ENCODE measurements at places on chromosomes 7 and 10. TPM values are rescaled to one million over a fixed set of nuclear protein-coding genes. Genes with fewer than 3 reads are reported as not detected.

Gene CYP3A7
- total RNA-seq = not detected

Gene GPR26
- total RNA-seq = not detected

Gene PNLIPRP2
- not detected for total RNA-seq

Gene MRM2
- 19.9 TPM for total RNA-seq

Gene COL13A1
- total RNA-seq = 2.5 TPM

Gene FAM24B
- 0.55 TPM for total RNA-seq

Gene KCNMA1
- 1.8 TPM for total RNA-seq

Gene FMC1
- 49.0 TPM for total RNA-seq

Gene TMEM236
- 0.66 TPM for total RNA-seq

Gene NODAL
- 0.16 TPM for total RNA-seq

DNA sequence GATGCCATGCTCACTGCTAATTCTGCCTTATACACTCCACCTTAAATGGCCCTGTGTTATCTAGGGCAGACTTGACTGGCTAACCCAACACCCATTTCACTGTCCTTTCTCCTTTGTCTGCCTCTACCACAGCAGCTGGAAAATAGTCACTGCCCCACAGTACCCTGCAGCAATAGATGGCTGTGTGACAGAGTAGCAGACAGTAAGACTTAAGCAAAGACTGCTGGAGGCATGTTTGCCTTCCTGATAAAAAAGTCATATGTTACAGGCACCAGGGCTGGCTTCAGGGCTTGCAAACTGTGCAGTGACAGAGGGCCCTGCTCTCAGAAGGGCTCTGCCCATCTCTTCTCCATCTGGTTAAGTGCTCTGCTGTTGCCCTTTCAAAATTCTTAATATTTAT, 332.6 kb upstream of the GHITM start:
- no peaks in the 10 kb centered on the region for H3K27me3 ChIP-seq
- no peak overlapping the region for H3K27ac ChIP-seq
- H3K36me3 ChIP-seq = no peaks in the 10 kb centered on the region

DNA sequence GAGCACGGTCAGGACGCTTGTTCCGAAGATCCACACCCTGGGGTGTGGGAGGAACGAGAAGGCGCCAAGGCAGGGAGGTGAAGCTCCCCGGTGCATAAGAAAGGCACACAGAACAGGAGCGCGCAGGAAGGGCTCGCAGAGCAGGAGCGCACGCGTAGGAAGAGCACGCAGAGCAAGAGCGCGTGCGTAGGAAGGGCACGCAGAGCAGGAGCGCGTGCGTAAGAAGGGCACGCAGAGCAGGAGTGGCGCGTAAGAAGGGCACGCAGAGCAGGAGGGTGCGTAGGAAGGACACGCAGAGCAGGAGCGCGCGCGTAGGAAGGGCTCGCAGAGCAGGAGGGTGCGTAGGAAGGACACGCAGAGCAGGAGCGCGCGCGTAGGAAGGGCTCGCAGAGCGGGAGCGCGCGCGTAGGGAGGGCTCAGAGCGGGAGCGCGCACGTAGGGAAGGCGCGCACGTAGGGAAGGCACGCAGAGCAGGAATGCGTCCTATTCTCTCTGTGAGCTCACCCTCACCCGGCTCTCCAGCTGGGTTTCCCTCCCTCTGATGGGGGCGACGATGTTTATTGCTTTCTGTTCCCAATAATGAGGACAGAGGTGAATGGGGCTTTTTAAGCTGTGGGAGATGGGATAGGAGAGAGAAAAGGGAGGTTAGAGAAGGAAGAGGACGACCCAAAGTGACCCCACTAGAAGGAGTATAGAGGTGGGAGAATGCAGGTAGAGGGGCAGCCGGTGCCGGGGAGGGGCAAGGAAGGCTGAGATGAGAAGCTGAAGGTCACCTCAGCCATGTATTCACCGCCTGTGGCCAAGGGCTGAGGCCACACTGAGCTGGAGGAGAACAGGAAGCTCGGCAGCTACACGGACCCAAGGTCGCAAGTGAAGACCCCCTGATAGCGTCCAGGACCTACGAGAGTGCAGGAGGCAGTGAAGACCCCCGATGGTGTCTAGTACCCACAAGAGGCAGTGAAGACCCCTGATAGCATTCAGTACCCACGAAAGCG, 423.2 kb downstream of the PTPRN2 start:
- no peak for DNase-seq
- H3K4me1 ChIP-seq = no peaks in the 10 kb centered on the region
- H3K36me3 ChIP-seq = no peaks in the 10 kb centered on the region
- no peak overlapping the region for H3K27ac ChIP-seq

DNA sequence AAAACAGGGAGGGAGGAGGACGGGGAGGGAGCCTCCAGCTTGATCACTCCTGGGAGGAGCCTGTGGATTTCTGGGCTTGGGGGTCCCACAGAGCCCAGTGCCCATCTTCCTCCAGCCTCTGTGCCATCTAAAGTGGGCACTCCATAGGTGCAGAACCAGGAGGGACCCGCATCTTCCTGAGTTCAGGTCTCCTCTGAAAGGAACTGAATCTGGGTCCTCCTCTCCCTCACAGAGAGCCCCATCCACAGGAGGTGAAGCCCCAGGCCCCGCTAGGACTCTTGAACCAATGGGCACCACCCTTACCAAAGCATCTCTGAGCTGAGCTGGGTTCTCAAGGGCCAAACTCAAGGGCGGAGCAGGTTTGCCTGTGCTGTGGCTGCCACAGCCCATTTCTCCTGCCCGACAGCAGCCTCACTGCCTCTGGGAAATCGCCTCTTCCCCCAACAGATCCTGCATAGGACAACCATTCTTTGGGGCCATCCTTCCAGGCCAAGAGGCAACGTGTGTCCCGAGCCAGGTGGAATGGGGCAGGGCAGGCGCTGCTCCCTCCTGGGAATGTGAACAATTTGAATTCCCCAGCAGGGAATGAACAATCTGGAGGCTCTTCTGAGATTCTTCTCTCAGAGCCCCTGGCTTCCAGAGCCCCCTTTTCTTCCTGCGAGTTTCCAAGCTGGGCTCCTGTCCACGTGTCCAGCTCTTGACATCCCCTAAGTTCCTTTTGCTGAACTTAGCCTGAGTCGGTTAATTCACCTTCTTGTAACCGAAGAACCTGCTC, 411.0 kb upstream of the FOXK1 start:
- H3K27me3 ChIP-seq = peaks cover 39% of the 10 kb centered on the region
- no peak for DNase-seq
- H3K27ac ChIP-seq = no peak overlapping the region
- no peaks in the 10 kb centered on the region for H3K4me1 ChIP-seq
- H3K4me3 ChIP-seq = no peak overlapping the region

GRCh38 chr10:103969436-103969835, 2.5 kb downstream of the SLK start:
- H3K4me3 ChIP-seq = peak overlapping the region; percentile 88
- H3K27me3 ChIP-seq = no peaks in the 10 kb centered on the region
- H3K27ac ChIP-seq = peak overlapping the region; percentile 47
- DNase-seq = no peak
- H3K36me3 ChIP-seq = no peaks in the 10 kb centered on the region
- peaks cover 73% of the 10 kb centered on the region for H3K4me1 ChIP-seq

DNA sequence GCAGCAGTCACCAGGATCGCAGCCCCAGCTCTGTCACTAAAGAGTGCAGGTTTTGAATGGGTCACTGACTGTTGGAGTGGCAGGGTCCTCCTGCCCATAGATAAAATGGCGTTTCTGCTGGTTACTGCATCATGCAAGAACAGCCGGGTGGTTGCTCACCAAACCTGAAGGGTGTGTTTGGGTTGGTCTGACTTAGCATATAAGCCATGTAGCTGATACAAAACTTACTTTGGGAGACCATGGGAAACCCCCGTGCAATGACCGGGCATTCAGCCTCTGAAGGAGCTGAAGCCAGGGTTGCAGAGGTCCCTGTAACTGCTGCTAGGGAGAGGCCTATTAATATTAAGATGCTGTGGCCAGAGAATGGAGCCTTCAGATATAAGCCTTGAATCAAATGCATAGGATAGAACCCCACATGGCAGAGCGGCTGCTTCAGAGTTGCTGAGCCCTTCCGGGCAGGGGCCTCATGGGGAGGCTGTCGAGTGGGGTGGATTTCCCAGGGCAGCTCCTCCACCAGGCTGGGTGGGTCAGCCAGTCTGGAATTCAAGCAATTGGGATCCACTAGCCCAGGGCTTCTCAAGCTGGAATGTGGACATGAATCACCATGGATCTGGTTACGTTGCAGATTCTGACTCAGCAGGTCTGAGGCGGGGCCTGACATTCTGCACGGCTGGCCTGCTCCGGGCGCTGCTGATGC, 70.9 kb upstream of the CTBP2 start:
- no peak overlapping the region for H3K27ac ChIP-seq
- no peak overlapping the region for H3K4me3 ChIP-seq
- no peak for DNase-seq
- no peaks in the 10 kb centered on the region for H3K36me3 ChIP-seq
- peaks cover 28% of the 10 kb centered on the region for H3K27me3 ChIP-seq

DNA sequence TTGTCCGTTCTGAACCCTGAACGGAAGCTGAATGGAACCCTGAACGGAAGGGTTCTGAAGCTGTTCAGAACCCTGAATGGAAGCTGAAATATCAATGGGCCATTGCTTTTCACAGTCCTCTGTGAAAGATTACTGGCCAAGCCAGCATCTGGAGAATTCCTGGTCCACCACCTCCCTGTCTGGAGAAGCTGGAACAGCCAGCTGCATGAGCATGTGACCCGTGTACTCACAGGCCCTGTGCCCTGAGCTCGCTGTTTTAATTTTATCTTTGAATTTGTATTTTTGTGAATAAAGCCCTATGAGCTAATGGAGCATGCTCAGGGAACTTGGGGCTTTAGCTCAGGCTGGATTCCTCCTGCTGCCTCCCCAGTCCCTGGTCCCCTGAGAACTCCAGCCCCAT, 37.2 kb downstream of the HTRA1 start:
- DNase-seq = peak; percentile 56
- H3K4me1 ChIP-seq = peaks cover 57% of the 10 kb centered on the region
- no peaks in the 10 kb centered on the region for H3K27me3 ChIP-seq
- no peak overlapping the region for H3K4me3 ChIP-seq

GRCh38 chr7:37356911-37357636, 91.6 kb downstream of the ELMO1 start:
- no peaks in the 10 kb centered on the region for H3K36me3 ChIP-seq
- H3K4me1 ChIP-seq = peaks cover 81% of the 10 kb centered on the region
- DNase-seq = no peak
- H3K27ac ChIP-seq = peak overlapping the region; percentile 90

GRCh38 chr7:79979437-79979836, 155.2 kb upstream of the GNAI1 start:
- no peak overlapping the region for H3K27ac ChIP-seq
- H3K4me3 ChIP-seq = no peak overlapping the region
- no peaks in the 10 kb centered on the region for H3K27me3 ChIP-seq

GRCh38 chr7:141045126-141045841, 28.6 kb upstream of the TMEM178B start:
- H3K27ac ChIP-seq = no peak overlapping the region
- no peak for DNase-seq
- H3K27me3 ChIP-seq = no peaks in the 10 kb centered on the region
- H3K36me3 ChIP-seq = no peaks in the 10 kb centered on the region
- H3K4me3 ChIP-seq = no peak overlapping the region
- peaks cover 8% of the 10 kb centered on the region for H3K4me1 ChIP-seq

DNA sequence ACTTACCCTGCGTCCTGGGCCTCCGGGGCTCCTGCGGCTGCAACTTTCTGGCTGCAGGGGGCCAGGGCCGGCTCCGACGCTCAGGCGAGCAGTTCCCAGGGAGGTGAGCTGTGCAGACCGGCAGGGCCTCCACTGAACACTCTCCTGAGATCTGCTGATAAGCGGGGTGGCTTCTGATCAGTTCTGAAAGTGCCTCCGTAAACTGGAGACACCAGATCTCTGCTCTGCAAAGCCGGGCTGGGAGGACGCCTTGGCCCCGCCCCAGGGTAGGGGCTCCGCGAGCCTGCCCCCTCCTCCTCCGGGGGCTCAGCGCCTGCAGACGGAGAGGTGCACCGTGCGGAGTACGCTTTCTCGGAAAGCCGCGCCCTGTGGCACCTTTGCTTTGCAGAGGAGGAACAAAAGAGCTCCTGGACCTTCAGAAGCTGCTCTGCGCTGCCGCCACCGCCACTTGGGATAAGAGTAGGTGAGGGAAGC, 141.3 kb upstream of the VKORC1L1 start:
- DNase-seq = peak; percentile 18
- no peak overlapping the region for H3K27ac ChIP-seq
- peaks cover 4% of the 10 kb centered on the region for H3K36me3 ChIP-seq
- no peaks in the 10 kb centered on the region for H3K27me3 ChIP-seq
- peaks cover 4% of the 10 kb centered on the region for H3K4me1 ChIP-seq
- H3K4me3 ChIP-seq = peak overlapping the region; percentile 57

DNA sequence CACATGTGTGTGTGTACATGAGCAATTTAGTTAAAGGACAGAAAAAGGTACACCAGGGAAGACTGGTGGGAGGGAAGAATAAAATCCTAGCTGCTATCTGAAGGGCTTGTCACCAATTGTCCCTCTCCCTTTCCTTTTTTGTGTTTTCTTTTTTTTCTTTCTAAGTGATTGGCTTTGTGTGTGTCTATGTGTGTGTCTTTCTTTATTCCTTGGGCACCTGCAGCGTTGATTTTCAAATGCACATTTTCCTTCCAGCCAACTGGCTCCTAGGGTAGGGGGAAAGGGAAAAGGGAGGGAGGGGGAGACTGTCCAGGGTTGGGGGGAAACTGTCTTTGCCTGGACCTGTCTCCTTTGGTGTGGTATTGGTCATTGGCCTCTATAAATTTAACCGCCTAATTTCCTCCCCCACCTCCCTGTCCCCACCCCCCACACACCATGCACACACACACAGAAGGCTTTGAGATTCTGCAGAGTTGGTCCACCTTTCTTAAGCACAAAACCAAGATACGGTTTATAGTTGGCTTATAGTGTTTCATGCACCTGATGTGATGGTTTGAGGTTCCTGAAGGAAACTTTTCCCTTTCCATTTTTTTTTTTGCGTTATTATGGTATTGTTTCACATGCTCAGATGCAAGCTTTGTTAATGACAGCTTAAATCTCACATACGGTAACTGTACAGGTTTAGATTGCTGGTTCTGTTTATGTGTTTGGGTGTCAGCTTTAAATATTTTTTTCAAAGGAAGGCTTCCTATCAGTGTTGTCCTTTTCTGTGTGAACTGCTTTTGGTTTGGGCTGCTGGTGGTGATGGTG, 2.6 kb downstream of the AUTS2 start:
- no peaks in the 10 kb centered on the region for H3K27me3 ChIP-seq
- no peak overlapping the region for H3K27ac ChIP-seq
- H3K4me3 ChIP-seq = peak overlapping the region; percentile 95
- peaks cover 47% of the 10 kb centered on the region for H3K4me1 ChIP-seq
- no peaks in the 10 kb centered on the region for H3K36me3 ChIP-seq

DNA sequence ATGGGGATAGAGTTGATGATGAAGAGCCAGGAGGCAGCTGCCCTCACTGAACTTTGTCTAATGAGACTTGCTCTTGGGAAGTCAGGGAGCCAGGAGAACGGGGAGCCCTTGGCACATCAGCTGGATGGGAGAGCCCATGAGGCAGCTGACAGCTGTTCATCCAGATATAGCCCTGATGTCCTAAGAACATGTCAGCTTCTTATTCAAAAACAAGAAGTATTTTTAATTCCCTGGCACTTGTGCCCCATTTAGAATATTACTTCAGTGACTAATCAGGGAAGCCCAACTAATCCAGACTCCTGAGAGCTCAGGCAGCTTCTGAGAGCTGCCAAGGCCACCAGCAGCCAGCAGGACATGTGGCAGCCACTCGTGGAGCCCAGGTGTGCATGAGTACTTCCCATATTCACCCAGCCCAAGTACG, 363.4 kb downstream of the GRID1 start:
- DNase-seq = peak; percentile 31
- H3K4me3 ChIP-seq = no peak overlapping the region
- H3K4me1 ChIP-seq = peaks cover 10% of the 10 kb centered on the region
- H3K27ac ChIP-seq = no peak overlapping the region
- no peaks in the 10 kb centered on the region for H3K36me3 ChIP-seq
- H3K27me3 ChIP-seq = peaks cover 18% of the 10 kb centered on the region
